ENCODE measurements at places on chromosomes 16 and 17.

DNA sequence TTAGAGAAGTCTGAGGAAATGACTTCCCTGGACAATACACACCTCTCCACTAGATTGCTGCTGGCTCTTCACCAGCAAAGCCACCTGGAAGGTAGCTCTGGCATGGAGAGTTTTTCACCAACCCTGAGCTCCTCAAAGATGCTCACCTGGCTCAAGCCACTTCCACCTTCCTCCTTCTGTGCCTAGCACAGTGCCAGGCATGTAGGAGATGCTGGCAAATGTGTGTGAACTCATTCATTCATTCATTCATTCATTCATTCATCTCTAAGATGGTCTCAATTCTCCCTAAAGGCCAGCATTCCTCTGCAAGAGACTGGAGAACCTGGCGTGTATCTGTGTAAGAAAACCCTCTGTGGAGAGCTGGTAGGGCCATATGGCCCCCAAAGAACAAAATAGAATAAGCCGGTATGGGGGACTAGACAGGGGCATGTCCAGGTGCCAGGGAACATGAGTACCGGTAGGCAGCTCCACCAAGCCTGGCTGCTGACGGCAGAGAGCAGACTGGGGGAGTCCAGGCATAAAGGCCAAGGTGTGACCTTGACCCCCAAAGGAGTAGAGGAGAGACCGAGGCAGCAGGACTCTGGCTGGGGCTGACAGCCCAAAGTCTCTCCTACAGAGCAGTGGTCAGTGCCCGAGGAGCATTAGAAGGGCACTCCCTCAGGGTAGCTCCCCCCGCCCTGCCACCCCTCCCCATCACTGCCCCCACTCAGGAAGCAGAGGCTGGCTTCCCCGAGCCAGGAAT, 132.2 kb upstream of the TNRC6C start:
- DNase-seq, result no peak

GRCh38 chr17:517181-517580, 164.6 kb upstream of the RPH3AL start:
- no peak for DNase-seq

- DNase-seq, result no peak
Measured at GRCh38 chr17:17018021-17018441, 24.2 kb upstream of the MPRIP start.

GRCh38 chr16:84054916-84055315, 12.3 kb upstream of the SLC38A8 start:
- no peak for DNase-seq

Measured in AG10803 (cell line).